ENCODE measurements at places on chromosomes 5 and 9.

- no peak for DNase-seq
Observed at GRCh38 chr5:126961128-126961527, 69.2 kb downstream of the MARCHF3 start.

DNA sequence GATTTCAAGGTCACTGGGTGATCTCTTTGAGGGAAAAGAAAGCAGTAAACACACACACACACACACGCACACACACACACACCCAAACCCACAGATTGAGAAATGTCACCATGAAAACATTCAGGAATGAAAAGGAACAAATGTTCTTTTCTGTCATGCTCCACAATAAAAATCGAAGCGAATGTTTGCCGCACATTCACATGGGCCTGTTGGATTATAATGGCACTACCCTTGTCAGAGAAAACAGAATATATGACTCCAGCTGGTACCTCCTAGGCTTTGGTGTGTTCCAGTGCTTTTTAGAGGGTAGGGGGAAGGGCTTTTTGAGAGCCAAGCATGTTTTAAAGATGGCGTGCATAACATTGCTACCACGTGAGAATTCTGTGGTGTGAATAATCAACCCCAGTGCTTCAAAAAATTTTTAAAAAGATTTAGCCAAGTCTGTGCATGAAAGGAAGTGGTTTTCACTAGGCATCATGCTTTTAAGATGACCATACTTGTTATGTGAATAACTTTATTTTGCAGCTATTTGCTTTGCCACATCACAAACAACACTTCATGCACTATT is 120.8 kb upstream of the ZNF608 start:
- no peak for DNase-seq

- DNase-seq = peak; percentile 5
Observed at GRCh38 chr5:68419637-68420452, 204.3 kb downstream of the PIK3R1 start.

GRCh38 chr5:154372661-154373060 is 73.1 kb upstream of the SAP30L start:
- DNase-seq = peak; percentile 57

DNA sequence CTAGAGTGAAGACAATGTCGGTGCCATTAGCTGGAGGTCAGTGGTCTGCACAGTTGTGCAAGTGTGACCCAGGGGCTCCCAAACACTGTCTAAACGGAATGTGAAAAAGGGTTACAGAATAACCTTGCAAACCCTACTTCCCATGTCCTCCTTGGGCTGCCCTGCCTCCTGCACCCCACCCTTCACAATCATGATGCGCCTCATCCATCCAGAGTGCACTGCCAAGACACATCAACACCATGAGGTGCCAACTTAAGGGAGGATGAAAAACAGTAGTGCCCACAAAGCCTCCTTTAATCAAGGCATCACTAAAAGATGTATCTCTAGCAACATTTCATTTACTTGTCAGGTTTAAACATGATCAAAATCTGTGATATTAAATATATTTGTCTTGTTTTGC is 87.1 kb downstream of the SETX start:
- no peak for DNase-seq

- DNase-seq = no peak
Observed at GRCh38 chr9:91835216-91835615, 114.8 kb downstream of the ROR2 start.

DNA sequence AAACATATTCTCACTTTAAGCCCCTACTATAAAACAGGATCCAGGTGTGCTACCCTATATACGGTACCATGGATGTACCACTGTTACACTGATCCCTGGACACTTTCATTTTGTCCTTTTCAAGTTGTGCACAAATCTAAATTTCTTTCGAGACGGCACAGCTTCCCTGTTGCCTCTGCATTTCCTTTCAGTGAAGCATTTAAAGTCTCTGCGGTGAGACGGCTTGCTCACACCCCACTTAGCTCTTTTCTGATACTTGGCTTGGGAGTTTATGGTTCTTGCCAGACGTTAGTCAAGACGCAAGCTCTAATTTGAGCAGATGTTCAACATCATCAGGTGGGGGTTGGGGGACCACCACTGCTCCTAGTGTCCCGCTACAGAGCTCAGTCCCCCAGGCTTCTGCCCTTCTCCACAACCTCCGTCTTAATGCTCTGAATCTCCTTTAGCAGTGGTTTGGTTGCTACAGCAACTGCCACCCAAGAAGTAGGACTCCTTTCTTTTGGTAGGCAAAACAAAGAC is 15.8 kb downstream of the F2RL2 start:
- DNase-seq = no peak

GRCh38 chr5:167296661-167297060 is 994.8 kb upstream of the WWC1 start:
- DNase-seq = no peak

DNA sequence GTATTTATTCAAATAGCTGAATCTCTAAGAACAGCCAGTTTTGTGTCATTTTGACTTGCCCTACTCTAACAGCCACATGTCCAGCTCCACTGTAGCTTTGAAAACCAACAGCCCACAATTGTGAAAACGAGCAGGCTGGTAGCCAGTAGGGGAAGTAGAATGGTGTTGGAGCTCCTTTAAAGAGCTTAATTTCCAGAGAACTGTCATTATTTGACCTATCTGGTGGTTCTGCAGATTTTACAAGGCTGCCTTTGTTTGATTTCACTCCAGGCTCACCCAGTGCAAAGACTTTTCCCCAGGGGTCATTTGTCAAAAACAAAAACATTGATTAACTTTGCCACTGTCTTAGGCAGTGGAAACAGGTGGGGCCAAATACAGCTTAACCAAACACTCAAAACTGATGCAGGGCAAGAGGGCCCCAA is 3.2 kb upstream of the PJA2 start:
- no peak for DNase-seq

GRCh38 chr5:95924720-95925377 is 36.8 kb downstream of the ELL2 start:
- no peak for DNase-seq

DNA sequence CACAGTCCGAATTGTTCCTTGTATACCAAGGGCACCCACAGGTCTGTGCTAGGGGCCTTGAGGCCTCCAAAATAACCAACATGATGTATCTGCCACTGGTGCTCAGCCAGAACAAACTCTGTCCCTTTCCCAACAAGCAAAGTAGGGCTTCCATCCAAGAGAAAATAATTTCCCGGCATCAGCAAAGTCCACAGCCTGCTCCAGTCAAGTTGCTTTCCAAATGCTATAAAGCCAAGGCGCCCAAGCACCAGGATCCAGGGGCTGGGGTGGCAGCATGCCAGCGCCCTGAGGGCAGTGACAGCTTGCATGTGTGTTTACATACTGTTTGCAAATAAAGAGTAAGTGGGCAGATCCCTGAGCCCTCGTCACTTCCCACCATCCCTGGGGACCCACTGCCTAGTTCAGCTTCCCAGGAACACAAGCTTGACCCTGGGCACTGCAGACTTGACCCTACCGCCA is 155.9 kb downstream of the ERCC6L2 start:
- DNase-seq = peak; percentile 80

DNA sequence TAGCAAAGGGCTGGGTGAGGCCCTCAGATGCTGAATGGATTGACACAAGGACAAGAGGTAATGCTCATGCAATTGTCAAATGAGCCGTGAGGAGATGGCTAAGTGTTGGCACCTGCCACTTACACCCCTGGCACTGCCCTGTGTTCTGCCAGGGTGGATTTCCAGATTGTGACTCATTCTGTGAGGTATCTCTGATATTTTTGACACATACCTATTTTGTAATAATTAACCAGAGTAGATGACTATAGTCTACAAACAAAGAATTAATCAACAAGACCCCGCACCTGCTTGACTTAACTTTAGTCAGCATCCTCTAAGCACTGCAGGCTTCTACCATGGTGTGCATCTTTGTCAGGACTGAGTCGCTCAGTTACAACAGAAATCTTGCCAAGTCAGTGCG is 200.8 kb downstream of the DIRAS2 start:
- peak; percentile 34 for DNase-seq

GRCh38 chr5:161546095-161546469 is 443 bp downstream of the GABRB2 start:
- no peak for DNase-seq

- no peak for DNase-seq
Observed at GRCh38 chr9:93263334-93264229, 79.6 kb downstream of the WNK2 start.

DNA sequence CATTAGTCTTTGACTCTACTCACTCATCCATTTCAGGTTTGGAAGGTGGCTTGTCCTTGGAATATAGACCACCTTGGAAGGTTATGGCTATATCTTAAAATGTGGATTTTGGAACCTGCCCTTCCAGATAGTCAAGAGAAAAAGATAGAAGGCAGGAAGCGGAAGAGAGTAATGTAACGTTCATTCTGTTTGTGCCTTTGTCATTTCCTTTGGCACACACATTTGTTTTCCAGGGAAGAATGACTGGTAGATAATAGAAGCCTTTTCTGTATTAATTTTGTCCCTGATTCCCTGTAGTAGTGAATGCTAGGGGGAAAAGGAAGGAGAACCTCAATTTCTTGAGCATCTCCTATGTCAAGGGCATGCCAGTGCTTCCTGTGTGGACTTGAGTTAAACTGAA is 54.7 kb downstream of the PPIC start:
- DNase-seq = no peak

- no peak for DNase-seq
Observed at GRCh38 chr5:65203746-65204145, 278.0 kb downstream of the ADAMTS6 start.

DNA sequence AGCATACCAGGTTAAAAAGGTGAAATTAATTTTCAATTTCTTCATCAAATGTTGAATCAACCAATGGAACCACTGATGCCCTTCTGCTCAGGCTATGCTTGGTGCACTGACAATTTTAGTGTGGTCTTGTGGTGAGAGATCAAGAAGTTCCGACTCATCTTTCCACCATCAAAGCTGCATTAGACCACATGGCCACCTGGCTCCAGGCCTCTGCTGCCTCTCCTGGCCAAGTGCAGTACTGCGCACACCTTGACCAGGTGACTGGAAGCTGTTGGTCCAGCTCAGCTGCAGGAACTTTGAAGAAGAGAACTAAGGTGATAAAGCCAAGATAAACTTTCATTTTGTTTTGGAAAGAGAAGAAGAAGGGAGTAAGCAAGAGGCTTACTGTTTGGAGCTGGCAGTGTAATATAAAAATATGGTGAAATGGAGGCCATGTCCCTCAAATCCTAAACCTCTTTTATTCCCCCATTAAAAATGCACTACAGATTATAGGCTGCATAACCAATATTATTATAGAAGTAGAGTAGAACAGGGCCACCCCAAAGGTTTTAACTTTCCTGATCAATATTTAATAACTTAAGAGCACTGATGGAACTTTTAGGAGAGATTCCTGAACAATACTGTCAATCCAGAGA is 315.5 kb upstream of the C9orf72 start:
- no peak for DNase-seq

GRCh38 chr5:157165668-157166067 is 396 bp downstream of the GARIN3 start:
- DNase-seq = no peak

GRCh38 chr9:120187758-120188157 is 392.2 kb downstream of the CDK5RAP2 start:
- DNase-seq = no peak

- no peak for DNase-seq
Observed at GRCh38 chr5:74717596-74717995, 32.6 kb downstream of the HEXB start.

DNA sequence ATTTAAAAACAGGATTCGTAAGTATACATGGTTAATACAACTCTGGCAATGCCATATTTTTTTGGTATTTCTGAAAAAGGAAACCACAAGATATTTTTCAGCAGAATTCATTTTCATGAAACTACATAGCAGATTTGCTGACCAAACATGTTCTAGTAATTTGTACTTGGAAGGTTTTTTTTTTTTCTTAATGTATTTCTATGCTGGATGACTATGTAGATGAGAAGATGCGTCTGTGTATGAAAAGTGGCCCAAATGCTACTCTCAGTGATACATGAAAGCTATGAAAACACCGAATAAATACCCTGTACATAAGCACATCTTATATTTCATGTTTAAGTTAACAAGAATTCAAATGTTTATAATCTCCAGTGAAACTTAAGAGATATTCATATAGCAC is 400.9 kb upstream of the CYLC2 start:
- DNase-seq = no peak

DNA sequence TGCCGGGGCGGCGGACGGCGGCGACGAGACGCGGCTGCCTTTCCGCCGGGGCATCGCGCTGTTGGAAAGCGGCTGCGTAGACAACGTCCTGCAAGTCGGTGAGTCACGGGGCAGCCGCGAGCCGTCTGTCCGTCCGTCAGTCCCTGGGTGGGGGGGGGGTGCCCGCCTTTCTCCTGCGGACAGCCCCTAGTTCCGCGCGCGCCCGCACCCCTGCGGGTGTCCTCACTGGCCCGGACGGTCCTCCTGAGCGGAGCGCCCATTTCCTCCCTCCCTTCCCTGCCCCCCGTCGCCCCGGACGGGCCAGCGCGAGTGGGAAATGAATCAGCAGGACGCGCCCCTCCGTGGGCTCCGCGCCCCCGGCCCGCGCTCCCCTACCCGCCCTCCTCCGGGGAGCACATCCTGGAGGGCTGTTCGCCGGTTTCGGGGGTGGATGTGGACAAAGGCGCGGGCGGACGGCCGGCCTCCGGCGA is 828 bp downstream of the ZSWIM6 start:
- DNase-seq = no peak

GRCh38 chr5:64318175-64318574 is 152.5 kb downstream of the RNF180 start:
- DNase-seq = no peak

GRCh38 chr9:29556317-29556716 is 1983.0 kb upstream of the C9orf72 start:
- DNase-seq = no peak

- no peak for DNase-seq
Observed at GRCh38 chr9:20111173-20111843, 322.5 kb upstream of the SLC24A2 start.

GRCh38 chr9:33189331-33189791 is 22.2 kb upstream of the B4GALT1 start:
- DNase-seq = no peak

DNA sequence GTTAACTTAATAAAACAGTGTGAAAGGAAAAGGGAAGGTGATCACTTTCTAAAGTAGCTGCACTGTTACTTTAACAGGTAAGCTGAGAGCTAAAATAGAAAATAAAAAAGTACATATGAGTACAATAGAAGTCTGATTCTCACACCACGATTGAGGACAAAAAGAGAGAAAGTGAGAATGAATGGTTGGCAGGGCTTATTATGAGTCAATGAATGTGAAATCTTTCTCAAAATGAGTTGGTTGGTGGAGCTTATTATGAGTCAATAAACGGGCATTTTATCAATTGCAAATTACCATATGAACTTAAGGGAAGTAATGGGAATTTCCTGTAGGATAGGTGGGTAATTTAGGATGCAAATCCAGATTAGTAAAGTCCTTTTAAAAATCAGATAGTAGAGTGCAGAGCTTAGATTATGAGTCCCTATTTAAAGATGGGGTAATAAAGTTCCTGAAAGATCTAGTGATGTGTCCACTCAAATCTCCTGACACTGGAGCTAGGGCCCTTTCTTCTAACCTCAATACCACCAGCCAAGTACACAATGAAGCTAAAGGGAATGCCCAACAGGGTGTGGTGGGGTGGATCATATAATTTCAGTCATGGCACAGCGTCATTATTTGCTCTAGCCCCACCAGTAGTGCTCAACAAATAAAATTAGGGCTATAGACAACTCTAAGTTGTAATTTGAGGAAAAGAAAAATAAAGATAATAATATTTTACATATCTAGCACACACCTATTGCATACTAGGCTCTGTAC is 21.1 kb upstream of the TLR4 start:
- DNase-seq = no peak

Data from NCI-H2171 (cell line).